ENCODE measurements at places on chromosomes 3 and 15.

- no peak for DNase-seq
Observed at GRCh38 chr15:66474963-66475362, 22.6 kb downstream of the SNAPC5 start.

DNA sequence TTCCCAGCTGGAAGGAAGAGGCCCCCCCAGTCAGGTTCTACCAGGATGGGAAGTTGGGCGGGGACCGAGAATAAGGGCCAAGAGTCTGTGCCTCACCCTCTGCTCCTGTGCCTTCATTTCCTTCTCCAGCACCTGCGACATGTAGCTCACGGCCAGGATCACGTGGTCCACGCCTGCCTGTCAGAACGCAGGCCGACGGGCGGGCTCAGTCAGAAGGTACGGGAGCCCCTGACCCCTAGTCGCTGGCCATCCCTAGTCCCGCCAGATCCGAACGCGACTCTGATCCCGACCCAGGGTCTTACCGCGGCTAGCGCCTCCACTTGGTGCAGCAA is 489 bp downstream of the GMPPB start:
- no peak for DNase-seq

DNA sequence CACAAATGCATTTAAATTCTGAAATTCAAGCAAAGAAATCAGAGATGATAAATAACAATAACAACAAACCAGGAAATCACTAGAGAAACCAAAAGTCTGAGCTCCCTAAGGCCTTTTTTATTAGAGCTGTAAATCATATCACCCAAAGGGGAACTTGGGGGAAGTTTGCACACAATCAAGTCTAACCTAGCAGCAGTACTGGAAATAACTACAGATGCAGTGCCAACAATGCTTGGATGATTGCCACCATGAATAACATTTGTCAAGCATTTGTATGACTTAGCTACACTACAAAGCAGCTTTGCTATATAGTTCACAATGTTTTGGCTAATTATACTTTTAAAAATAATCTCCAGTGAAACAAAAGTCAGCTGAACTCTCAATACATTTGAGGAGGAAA is 27.8 kb downstream of the SHQ1 start:
- DNase-seq: no peak

DNA sequence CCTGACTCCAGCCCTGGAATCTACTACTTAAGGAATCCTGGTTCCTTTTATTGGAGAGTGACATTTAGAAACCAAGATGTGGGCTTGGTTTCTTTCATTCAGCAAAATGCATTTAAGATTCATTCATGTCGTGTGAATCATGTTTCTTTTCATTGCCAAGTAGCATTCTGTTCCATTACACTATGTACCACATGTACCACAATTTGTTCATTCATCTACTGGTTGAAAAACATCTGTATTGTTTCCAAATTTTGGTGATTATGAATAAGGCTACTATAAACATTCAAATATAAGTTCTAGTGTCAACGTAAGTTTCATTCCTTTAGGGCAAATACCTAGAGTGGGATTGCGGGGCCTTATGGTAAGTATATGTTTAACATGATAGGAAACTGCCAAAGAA is 264.2 kb downstream of the VPS13C start:
- DNase-seq: no peak

GRCh38 chr15:20353966-20354883 is 187.4 kb downstream of the GOLGA6L6 start:
- no peak for DNase-seq

GRCh38 chr3:62832553-62832952 is 42.7 kb downstream of the CADPS start:
- no peak for DNase-seq

DNA sequence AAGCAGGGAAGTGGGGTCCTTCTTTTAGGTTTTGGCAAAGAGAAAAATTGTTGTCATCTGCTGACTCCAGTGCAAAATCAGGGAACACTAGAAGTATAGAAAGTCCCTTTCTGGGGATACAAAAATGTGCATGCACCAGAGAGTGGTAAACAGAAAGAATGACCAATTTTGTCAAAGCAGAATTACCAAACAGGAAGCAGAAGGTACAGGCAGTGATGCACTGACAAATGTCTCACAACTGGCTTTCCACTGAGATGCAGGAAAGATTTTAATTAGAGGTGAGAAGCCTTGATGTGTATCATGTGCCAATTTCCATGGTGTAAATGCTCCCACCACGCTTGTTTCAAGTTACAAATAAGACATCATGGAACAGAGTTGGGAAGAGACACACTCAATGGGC is 66.0 kb downstream of the TRIM69 start:
- DNase-seq: no peak

Data from SK-N-MC (cell line).